ENCODE measurements at places on chromosomes 4 and X.
A peak's percentile ranks its signal among the peaks of the same experiment; 100 is the strongest.

- peak; percentile 4 for DNase-seq
Measured at GRCh38 chr4:18593297-18594002, 571.9 kb upstream of the LCORL start.

- DNase-seq, result peak; percentile 49
Measured at GRCh38 chr4:1628892-1629698, 55.0 kb downstream of the FAM53A start.

DNA sequence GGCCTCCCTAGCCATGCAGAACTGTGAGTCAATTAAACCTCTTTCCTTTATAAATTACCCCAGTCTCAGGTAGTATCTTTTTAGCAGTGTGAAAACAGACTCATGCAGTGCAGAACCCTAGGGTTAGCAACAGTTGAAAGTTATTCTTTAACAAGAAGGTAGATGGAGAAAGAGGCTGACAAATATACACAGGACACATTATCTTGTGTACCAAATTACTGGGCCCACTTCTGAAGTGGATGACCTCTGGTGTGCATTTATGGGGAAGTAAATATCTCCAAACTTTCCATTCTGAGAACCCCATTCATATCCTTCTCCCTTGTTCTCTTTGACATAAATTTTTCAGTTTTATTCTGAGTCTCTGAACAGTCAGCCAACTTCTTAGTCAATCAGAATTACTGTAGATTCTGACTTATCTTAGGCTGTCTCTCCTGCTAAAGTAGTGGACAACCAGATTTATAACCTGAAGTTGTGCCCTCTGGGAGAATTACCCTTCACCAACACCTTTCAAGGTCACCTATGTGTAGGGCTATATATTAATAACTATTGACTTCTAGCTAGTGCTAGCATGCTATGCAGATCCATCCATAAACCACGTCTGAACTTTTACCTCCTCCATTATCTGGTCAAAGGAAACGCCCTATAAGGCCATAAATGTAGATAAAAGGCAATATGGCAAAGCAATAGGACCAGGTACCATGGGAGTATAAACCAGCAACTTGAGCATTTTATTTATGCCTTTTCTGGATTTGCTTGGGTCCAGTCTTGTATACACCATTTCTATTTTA lies 72.5 kb upstream of the TAB3 start:
- no peak for DNase-seq

DNA sequence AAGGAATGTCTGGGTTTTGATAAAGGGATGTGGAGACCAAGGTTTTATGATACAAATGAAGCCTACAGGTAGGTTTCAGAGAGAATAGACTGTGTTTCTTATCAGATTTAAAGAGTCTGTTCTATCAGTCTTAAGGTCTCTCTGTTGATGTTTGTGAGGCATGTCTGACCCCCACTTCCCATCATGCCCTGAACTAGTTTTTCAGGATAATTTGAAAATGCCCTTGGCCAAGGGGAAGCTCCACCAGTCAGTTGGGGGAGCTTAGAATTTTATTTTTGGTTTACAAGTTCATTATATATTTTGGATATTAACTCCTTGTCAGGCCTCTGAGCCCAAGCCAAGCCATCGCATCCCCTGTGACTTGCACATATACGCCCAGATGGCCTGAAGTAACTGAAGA lies 18.6 kb downstream of the C4orf51 start:
- DNase-seq, result no peak

DNA sequence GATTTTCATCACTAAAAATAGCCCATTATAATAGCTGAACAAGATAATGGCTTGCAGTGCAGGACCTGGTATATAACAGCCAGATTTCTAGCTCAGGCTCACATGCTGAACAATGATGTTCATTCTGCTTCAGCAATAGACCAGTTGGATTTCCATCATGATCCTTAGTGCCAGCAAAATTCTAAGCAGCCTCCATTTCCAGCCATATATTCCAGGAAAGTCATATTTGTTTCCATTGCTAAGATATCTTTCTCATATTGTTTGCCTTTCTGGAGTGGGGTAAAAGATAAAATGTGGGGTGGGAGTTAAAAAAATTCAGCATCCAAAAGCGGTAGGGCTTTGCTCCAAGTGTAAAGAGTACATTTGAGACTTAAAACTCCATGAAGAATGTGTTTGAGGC lies 2344.1 kb downstream of the PCDH7 start:
- DNase-seq, result no peak

GRCh38 chrX:6777238-6778002 lies 242.5 kb upstream of the VCX3A start:
- no peak for DNase-seq

DNA sequence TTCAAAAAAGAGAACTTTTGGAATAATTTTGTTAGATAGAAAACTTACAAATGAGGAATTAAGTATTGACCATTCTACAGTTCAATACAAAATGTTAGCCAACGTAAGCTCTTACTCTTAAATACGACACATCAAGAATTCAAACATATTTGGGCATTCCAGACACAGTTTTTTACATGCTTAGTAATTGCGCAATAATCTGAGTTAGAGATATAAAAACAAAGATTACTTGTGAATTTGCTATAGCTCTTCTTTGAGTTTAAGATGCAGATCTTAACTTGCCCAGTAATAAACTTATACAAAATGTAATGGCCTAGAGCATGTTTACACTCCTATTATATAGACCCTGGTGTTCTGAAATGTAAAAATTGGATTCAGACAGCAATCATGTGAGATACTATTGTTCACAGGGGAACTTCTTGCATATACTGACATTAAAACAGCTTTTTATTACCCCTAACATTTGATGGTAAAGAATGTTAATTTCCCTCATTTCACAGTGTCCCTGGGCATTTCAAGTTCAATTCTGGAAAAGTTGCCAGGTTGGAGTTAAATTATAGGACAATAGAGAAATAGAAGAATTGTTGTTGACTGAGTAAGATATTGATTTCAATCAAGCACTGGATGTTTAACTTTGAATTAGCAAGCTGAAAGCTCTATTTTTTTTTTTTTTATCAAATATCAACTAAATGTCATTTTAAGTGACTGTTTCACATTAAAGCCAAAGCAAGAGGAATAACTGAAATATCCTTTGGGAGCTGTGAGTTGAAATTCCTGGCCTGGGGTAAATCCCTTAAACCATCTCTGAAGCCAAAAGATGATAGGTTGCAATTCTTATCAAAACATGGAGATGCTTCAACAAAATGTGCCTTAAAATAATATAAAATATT lies 910 bp downstream of the HPGDS start:
- DNase-seq, result no peak

DNA sequence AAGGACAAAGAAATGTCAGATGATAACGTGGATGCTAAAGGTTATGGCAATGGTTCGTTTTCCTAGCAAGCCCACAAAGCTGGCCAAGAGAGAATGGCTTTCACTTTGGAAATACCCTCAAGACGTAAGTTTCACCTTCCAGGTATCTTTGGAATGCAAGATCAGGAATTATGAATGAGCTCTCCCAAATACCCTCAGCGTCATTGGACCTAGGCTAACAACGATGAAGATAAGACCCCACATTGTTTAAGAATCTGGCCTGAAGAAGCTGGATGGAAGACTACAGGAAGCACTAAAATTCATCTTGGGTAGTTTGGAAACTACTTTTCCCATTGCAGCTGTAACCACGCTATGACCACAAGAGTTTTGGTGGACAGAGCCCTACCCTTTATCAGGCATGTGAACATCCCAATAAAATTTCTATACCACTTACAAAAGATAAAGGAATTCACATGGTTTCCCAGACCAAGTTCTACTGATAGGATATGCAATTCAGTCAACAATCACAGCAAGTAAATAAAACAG lies 111.9 kb downstream of the KDR start:
- DNase-seq, result no peak

DNA sequence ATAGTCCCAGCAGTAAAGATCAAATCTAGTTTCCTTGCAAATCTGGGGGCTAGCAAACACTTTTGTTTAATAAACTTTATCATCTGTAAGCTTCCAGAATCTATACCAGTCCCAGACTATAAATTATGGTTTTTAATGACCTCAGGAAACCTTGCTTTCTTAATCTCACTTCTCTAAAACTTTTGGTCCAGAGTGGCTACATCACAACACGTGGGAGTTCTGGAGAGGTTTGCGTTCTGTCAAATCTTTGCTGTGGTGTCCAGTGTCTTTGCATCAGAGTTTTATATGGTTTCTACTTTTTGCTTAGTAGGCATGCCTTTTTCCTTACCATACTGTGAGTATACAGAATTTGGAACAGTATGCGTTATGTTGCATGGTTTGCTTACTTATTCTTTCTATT lies 193.9 kb downstream of the ANK2 start:
- DNase-seq, result no peak

DNA sequence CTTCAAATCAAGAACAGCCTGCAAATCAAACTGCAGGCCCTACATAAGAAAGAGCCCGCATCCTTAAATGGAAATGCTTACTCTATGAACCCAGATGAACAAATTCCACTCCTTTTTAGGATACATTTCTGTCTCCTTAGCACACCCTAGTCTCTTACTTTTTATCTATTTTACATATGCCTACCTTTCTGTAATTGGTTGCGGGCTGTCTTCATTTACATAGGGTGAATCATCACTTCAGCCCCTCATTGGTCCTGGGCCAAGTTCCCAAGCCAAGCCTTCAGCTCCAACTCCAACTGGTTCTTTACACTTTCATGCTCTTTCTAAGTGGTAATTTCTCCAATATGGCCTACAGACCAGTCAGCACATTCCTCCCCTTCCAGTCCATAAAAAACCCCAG lies 219.3 kb downstream of the TRAM1L1 start:
- no peak for DNase-seq

Data from stimulated activated CD4-positive, alpha-beta T cell treated with anti-CD3 and anti-CD28 coated beads, Interleukin-15, amount 100 ng/mL, for 1 hour (primary cell).